Hematopoietic multipotent progenitor cell treated with erythropoietin and hydrocortisone succinate and interleukin-3 and kit ligand, for 15 days (in vitro differentiated cells): ENCODE measurements at places on chromosomes 2 and 18.

DNA sequence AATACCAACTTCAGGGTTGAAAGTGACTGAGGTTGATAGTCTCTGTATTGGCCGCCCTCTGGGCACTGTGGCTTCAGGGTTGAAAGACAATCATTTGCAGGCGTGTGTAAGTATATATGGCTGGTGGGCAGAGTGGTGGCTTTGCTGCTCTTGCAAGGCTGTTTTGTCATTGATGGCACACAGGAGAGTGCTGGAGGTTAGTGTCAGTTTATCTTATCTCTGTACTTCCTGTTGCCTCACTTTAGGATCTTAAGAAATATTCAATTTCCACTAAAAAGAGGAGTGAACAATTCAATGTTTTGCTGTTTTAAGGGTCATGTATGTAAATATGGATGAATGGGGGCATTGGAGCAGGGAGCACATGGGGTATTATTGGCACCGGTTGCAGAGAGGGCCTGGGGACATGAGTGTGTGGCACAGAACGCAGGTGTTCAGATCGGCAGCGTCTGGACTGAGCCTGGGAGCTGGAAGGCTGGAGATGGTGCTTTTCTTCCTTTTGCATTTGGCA, 51.5 kb downstream of the NCK2 start:
- DNase-seq, result no peak

- no peak for DNase-seq
These were observed 22.4 kb upstream of the STAT1 start for GRCh38 chr2:191036363-191036762.

DNA sequence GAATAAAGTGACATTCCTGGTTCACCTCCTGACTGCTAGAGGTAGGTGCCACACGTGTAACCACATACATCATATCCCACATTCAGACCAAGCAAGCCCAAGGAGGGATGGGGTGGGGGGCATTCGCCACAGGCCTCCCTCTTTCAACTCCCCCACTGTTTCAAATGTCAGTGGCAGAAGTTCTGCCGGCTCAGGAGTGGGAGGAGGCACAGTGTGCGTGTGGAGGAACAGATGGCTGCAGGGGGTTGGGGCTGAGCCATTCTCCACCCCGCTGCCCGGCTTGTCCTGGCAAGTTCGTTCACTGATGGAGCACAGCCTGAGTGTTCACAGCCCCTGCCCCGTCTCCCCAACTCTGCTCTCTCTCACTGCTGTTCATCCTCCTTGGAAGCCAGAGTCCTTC, 75.4 kb upstream of the TANC1 start:
- no peak for DNase-seq

GRCh38 chr2:219445220-219445640, 10.6 kb downstream of the SPEG start:
- DNase-seq, result no peak

GRCh38 chr2:108548208-108549003, 14.1 kb downstream of the LIMS1 start:
- DNase-seq, result no peak

GRCh38 chr2:196697825-196698224, 58.3 kb downstream of the CCDC150 start:
- no peak for DNase-seq

GRCh38 chr2:208266553-208266893, 468 bp downstream of the PIKFYVE start:
- DNase-seq, result peak; percentile 20

GRCh38 chr2:226839161-226839560, 3.3 kb downstream of the RHBDD1 start:
- DNase-seq, result peak; percentile 15

- DNase-seq, result no peak
These were observed 154.6 kb downstream of the CCDC74A start for GRCh38 chr2:131682122-131682944.

GRCh38 chr18:2997846-2998564, 14.9 kb downstream of the LPIN2 start:
- DNase-seq, result peak; percentile 61

- no peak for DNase-seq
These were observed 12.6 kb downstream of the MFSD2B start for GRCh38 chr2:24022324-24022974.

- no peak for DNase-seq
These were observed 225.7 kb downstream of the TCF4 start for GRCh38 chr18:55362303-55362702.

- no peak for DNase-seq
These were observed 13.6 kb upstream of the UPP2 start for GRCh38 chr2:158088093-158088492.

GRCh38 chr2:149090706-149091105, 52.2 kb downstream of the LYPD6B start:
- DNase-seq, result no peak

- no peak for DNase-seq
These were observed 29.7 kb downstream of the AGPS start for GRCh38 chr2:177422271-177422670.

GRCh38 chr2:159706385-159706980, 5.8 kb upstream of the MARCHF7 start:
- no peak for DNase-seq

- no peak for DNase-seq
These were observed 13.8 kb upstream of the MRPL19 start for GRCh38 chr2:75632813-75633212.

DNA sequence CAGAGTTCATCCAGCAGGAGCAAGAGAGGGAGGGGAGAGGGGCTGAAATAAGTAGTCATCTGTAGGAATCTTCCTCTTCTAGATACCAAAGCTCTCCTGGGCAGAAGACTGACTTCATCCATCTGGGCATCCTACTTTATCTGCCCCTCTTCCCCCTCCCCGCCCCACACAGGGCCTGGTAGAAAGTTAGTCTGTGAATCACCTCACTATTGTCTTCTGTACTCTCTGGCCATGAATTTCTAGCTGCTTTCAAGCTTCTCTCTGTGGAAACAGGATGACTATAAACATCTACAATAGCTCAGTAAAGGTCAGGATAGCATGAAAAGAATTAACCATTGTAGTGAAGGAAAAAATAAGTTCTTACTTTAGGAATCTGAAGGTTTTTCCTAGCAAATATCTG, 47.7 kb upstream of the RNU4ATAC start:
- no peak for DNase-seq

DNA sequence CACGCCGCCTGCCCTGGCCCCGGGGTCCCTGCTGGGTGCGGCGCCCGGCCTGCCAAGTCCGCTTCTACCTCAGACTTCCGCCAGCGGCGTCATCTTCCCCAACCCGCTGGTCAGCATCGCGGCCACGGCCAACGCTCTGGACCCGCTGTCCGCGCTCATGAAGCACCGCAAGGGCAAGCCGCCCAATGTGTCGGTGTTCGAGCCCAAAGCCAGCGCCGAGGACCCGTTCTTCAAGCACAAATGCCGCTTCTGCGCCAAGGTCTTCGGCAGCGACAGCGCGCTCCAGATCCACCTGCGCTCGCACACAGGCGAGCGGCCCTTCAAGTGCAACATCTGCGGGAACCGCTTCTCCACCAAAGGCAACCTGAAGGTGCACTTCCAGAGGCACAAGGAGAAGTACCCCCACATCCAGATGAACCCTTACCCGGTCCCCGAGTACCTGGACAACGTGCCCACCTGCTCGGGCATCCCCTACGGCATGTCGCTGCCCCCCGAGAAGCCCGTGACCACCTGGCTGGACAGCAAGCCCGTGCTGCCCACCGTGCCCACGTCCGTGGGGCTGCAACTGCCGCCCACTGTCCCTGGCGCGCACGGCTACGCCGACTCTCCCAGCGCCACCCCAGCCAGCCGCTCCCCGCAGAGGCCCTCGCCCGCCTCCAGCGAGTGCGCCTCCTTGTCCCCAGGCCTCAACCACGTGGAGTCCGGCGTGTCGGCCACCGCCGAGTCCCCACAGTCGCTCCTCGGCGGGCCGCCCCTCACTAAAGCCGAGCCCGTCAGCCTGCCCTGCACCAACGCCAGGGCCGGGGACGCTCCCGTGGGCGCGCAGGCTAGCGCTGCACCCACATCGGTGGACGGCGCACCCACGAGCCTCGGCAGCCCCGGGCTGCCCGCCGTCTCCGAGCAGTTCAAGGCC, 13.7 kb downstream of the SALL3 start:
- no peak for DNase-seq

DNA sequence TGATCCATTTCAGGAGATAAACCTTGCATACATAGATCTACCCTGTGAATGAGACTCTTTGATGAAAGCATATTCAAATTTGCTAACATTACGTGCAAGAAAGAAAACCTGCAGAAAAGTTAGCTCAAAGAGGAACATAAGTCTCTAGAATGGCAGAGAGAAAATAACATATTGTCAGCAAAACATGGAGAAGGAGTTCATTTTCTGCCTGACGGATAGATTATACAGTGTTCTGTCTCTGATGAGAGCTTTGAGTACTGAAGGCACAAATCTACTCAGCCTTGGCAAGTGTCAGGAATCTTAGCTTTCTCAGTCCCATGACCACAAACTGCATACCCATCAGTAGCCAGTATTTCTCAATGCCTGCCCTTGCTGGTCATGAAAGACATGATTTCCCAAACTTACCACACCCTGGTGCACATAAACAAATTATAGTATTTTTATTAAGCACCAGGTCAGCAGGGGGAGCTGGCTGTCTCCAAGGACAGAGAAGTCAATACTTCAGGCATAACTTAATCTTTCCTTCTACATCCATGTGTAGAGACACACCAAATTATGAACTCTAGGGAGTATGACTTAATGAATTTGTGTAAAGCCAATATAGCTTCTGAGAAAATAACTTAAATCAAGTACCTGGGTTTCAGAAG, 401.2 kb upstream of the SOX11 start:
- no peak for DNase-seq
